ENCODE measurements at places on chromosomes 12 and 14.
A peak's percentile ranks its signal among the peaks of the same experiment; 100 is the strongest.

- DNase-seq: peak; percentile 70
These were observed 125.3 kb upstream of the PWP1 start for GRCh38 chr12:107560165-107560898.

DNA sequence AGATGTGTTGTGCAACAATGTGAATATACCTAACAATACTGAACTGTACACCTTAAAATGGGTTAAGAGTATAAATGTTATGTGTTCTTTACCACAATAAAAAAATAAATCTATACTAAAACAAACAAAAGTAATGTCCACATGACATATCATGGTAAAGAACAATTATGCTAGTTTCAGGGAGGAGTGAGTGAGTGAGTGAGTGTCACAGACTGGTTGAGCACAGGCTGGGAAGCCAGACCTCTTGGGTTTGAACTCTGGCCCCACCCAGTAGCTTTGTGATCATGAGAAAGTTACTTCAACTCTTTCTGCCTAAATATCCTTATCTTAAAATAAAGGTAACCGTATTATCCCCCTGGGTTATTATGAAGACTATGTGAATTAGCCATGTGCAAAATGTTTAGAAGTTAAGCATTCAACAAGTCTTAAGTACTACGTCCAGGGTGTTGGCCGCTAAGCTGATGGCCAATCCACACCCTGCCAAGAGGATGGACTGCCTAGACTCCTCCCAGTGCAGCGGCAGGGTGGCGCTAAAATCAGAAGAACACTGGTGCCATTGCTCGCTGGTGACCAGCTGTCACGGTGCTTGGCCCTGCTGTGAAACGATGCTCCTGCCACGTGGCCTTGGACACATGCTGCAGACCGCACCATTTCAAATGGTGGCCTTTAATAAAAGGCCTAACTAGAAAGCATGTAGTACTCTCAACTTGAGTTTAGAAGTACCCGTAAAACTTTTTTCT, 7.3 kb downstream of the SLC2A13 start:
- DNase-seq: no peak

DNA sequence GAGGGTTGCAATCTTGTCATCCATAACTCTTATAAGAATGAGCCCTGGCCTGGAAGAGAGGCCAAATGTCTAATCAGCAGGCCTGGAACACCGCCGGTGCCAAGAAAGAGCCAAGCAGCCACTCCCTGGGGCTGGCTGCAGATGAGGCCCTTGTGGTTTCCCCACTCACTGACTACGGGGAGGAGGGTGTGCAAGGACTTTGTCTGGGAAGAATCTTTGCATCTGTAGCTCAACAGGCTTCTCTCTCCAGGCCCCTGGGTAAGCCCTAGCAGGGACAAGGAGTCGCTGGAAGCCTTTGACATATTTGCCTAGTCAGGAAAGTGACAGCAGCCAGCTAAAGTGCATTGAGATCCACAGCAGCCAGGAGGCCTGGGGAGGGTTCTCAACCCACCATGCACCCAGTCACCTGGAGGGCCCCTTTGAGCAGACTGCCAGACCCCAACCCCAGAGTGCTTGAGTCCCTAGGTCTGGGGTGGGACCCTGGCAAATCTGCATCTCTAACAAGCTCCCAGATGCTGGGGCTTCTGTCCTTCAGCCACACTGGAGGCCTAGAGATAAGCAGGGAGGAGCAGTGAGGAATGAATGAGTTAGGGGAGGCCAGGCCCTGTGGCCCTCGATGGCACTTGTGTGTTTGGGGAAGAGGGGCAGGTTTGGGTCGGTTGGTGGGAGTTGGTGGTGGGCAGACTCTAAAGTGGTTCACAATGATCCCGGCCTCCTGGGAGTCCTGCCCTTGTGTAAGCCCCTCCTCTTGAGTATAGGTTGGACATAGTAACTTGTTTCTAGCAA, 13.9 kb upstream of the LRTM2 start:
- no peak for DNase-seq

GRCh38 chr12:120956579-120957300, 21.6 kb upstream of the HNF1A start:
- no peak for DNase-seq

GRCh38 chr14:61152851-61153364, 128.2 kb downstream of the TMEM30B start:
- no peak for DNase-seq

GRCh38 chr14:89540830-89541470, 123.9 kb upstream of the FOXN3 start:
- DNase-seq: no peak

GRCh38 chr12:87809916-87810315, 219.3 kb downstream of the C12orf50 start:
- DNase-seq: no peak

- peak; percentile 17 for DNase-seq
These were observed 38.5 kb downstream of the GNPTAB start for GRCh38 chr12:101792046-101792931.

GRCh38 chr12:4700621-4701026, 19.6 kb upstream of the GALNT8 start:
- DNase-seq: peak; percentile 55

DNA sequence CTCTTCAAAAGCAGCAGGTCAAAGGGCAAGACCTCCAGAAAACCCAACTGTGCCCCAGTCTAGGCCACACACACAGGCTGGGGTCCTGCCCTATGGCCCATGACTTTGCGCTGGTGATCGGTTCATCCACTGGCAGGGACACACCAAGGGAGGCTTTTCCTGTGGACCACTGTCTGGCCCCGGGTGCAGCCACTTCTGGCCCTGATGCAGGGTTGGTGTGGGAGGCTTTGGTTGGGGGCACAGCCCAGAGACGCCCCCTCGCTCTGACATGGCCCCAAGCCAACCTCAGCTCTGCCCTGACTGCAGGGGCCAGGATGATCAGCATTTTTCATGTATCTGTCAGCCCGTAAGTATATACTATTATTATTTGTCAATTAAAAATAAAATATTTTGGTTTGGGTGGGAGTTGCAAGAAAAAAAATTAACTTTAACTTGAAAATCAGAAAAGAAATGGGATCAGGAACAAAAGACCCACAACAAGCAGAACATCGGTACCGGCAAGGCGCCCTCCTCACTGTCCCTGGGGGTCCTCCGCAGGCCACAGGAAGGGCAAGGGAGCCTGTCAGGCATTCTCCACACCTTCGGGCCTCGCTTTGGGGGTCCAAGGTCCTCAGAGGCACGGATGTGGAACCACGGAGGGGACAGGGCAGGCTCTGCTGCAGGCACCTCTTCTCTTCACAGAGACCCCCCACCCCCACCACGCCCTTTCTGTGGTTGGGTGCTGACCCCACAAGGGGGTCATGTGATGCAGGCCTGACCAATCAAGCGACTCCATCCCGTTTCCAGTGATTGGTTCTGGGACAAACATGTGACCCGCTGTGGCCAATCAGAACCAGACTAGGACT, 181.5 kb upstream of the SFSWAP start:
- no peak for DNase-seq

DNA sequence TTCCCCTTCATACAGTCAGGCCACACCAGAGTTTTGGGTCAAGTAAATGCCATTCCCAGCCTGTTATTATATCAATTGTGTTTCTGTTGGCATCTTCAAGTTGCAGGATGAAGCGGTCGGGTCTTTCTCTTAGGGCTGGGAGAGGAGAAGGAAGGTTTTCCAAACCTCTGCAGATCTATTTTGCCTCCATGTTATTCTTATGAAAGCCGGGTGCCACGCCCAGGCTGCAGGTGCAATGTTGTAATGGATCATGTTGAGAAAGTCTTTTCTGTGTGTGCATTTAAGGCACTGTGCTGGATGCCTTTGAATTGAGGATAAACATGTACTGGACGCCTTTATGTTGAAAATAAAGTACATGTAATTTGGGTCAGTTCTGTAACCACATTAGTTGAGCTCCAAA, 164.4 kb upstream of the HIF1A start:
- DNase-seq: no peak

- no peak for DNase-seq
These were observed 10.6 kb downstream of the BBS10 start for GRCh38 chr12:76337583-76337982.

DNA sequence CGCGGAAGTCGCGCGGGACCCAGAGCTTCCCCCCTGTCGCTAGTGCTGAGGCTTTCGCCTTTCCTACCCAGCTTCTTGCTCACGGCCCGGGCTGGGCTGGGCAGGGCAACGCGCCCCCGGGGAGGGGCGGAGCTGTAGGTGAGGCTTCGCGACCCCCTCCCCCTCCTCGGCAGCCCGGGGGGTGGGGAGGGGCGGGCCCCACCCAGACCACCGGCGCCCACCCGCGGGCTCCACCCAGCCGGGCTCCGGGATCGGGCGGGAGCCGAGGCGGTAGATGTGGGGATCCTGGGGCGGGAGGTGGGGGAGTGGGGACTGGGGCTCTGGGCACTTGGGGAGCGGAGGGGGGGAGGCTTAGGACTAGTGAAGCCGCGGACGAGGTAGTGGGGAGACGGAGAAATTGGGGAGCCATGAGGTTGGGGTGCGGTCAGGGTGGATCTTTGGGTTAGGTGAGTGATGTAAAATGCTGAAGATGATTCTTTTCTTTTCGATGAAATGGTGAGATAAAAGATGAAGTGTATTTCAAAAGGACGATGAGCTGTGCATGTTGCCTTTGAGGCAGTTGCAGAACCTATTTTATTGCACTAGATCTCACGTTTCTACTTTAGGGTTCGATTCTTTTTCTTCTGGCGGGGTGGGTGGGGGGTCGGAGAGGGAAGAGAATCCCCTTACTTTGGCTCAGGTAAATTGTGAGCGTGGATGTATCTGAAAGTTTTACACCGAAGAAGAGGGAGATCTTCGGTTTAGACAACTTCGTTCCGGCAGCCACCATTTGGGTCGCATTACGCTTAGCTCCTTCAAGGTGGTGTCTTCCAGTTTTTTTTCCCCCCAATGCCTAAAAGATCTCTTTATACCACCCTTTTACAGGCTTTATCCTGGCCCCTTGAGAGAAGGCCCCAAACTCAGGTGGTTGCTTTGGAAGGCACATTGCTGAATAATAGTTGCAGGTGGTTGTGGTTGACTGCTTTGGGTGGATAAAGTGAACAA, 619 bp downstream of the ERC1 start:
- DNase-seq: peak; percentile 68

DNA sequence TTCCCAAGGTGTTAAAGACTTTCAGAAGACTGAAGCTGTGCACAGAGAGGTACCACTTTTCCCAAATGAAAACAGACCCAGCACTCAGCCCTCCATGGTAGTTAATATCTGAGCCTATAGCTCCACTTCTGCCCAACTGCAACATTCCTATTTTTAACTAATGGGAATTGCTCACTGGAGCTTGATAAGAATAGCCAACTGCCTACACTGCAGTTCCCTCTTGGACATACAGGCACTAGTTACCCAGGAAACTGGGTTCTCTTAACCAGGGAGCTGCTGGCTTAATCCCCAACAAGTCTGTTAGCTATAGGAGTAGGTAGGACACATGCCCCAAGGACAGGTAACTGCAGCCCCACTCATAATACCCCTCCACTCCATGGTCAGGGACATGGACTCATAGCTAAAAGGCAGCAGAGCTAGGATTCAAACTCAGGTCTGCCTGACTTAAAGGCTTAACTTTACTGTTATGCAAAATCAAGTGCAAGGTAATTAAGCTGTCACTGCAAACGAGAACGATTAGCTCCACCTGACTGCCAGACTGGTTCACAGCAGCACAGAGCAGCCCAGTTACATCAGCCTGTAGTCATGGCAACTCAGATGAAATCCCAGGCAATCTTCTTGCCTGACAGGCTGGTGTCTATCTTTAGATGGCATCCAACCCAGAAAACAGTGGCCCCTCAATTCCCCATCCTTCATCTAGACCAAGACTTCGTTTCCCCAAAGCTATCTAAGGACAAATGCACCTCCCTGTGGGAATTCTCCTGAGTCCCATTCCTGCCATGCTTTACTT, 77.1 kb upstream of the ACTN1 start:
- DNase-seq: peak; percentile 82

DNA sequence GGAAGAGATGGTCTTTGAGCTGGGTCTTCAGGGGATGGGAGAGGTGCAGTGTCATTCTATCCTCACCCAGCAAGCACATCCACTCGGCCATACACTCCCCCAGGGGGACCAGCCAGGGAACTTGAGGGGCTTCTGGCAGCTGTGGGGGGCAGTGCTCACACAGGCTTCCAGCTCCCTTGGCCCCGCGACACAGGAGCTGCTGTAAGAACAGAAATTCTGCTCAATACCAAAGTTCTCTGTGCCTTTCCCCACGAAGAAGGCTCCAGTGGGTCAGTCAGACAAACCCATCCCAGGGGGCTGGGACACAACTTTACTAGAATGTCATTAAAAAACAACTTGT, 289.1 kb upstream of the RTL1 start:
- no peak for DNase-seq

GRCh38 chr12:54988402-54989054, 4.0 kb upstream of the TESPA1 start:
- DNase-seq: no peak

DNA sequence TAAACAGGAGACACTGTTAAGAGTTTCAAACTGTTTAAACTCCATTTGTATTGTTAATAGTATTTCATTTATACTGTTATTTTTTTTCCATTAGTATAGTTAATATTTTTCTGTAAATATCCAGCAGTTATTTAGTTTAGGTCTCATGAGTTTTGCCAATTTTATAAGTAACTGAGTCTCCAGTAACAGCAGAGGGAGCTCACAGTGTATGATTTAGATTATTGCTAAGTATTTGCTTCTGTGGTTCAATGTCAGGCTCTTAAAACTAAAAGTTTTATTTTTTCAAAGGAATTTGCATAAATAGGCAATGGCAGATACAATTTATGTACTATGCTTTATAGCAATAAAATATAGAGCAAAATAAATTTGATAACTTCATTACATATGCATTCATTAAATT, 209.7 kb downstream of the ATXN7L3B start:
- peak; percentile 7 for DNase-seq

GRCh38 chr14:65062096-65063075, 39.9 kb downstream of the MAX start:
- DNase-seq: no peak

GRCh38 chr12:87924149-87924548, 105.1 kb downstream of the C12orf50 start:
- no peak for DNase-seq

DNA sequence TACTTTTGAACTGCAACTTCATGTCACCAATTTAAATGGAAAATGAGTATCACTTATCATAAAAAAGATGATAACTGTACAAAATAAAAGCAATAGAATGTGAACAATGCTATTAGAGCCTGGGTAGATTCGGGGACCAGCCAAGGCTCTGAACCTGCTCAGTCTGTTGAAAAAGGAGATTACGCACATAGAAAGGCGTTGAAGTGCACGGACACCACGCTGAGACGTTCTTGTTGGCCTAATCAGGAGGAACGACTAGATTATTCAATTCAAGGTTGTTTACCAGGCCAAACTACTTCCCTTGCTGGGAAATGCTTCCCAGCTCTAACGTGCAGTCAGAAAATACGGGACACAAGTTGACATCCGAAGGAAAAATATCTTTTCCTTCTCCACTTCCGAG, 23.5 kb upstream of the BDKRB1 start:
- no peak for DNase-seq

GRCh38 chr12:64813723-64814122, 10.7 kb upstream of the TBC1D30 start:
- DNase-seq: no peak

- DNase-seq: no peak
These were observed 194.6 kb upstream of the KRR1 start for GRCh38 chr12:75705749-75706711.
